ENCODE measurements at places on chromosomes 13 and 19.

GRCh38 chr19:43555185-43555770 lies 20.0 kb downstream of the XRCC1 start:
- DNase-seq, result peak; percentile 74

DNA sequence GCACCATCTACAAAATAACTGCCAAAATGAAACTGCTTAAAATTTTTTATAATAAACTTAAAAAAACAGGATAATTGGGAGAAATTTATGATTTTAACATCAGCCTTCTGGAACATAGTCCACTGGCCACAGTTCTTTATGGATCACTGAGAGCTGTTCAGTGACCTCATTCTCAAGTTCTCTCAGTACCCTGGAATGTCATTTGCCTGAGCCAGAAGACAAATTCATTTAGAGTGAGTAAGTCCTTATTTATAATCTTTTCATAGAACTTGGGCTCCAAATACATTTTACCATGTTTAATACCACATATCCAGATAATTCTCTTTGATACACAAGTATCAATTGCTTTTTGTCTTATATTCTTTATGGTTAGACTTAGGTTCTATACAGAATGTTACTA lies 87.6 kb downstream of the CAB39L start:
- DNase-seq, result no peak

- no peak for DNase-seq
Measured at GRCh38 chr13:90107661-90108060, 1239.8 kb upstream of the MIR17HG start.

DNA sequence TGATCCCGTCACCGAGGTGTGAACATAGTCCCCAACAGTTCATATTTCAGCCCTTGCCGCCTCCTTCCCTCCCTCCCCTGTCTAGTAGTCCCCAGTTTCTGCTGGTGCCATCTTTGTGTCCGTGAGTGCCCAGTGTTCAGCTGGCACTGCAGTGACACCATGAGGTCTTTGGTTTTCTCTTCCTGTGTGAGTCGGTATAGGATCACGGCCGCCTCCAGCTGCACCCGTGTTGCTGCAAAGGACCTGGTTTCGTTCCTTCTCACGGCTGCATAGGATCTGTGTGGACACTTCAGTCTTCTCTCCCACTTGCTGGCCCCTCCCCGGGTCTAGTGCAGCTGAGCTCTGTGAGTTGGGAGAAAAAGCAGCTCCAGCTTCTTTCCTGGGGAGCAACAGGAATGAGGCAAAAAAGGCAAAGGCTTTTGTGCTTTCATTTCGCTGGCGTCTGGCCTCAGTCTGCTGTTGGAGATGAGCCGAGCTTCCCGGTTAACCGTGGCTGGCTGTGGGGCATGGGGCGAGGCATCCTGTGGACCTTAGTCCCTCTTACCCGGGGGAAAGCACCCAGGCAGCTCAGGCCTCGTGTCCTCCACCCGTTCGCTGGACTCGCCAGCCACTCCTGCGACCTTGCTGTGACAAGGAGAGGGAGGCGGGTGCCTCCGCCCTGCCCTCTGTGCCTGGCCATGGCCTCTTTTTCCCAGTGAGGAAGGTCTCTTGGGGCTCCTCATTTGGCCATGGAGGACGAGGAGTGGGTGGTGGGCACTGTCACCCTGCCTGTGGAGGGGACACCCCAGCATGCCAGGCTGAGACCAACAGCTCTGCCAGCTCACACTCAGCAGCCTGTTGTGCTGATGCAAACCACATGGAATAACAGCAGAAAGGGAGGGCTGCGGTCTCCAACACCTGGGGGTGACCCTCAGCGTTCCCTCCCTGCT lies 196.5 kb downstream of the TEX29 start:
- no peak for DNase-seq

GRCh38 chr19:282501-282900 lies 8.7 kb downstream of the PLPP2 start:
- no peak for DNase-seq

- DNase-seq, result no peak
Measured at GRCh38 chr19:33622505-33622808, 704 bp downstream of the CHST8 start.

GRCh38 chr19:6573350-6573749 lies 17.6 kb downstream of the CD70 start:
- DNase-seq, result no peak

All from stimulated activated CD4-positive, alpha-beta T cell treated with anti-CD3 and anti-CD28 coated beads, Interleukin-2, amount 100 ng/mL, for 48 hours (primary cell).